ENCODE measurements at places on chromosomes 12 and 14.
A peak's percentile ranks its signal among the peaks of the same experiment; 100 is the strongest.

DNA sequence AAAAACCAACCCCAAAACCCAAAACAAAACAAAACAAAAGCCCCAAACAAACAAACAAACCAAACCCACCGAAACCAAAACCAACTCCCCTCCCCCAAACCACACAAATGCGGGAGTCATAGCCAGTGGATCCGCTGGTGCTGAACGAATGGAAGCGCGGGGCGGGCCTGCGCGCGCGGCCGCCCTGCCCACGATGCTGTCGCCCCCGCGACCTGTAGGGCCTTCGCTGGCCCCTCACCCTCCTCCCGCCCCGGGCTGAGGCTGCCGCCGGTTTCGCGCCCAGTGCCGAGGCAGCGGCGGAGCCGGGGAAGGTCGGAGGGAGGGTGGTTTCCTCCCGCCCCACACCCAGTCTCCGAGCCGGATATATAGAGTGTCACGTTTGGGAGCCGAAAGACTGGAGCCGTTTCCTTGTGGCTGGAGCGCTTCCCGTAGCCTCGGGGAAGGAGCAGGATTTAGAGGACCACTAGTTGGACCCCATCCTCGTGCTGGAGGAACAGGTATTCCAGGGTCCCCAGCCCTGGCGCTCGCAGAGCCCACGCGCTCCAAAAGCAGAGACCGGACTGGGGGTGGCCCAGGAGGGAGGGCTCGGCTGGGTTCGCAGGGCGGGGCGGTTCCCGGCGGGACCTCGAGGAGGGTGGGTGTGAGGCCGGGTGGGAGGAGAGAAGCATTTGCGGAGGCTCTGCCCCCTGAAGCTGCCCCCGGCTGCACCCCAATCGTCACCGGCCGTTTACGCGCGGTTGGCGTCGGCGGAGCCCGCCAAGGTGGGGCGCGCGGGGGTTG lies at the start of gene FAR2:
TSS of gene FAR2 (plus strand) at position 368 of the 780 bp plus-strand sequence. CDS start 121,172 bp downstream, outside the sequence.
- DNase-seq, result peak; percentile 64

DNA sequence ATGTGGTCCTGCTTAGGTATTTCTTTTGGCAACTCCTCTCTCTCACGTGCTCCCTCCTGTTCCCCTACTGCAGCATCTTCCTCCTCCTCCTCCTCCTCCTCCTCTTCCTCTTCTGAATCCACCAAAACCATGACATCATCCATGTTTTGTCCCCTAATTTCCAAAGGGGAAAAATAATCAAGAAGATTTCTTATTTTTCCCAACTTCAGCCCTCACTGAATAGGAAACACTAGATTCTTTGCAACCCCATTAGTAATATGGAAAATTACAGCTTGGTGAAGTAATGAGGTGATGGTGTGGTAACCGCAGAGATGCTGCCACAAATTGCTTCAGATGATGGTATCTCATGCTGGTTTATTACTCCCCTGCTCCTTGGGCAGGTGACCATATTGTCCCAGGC lies 7.5 kb upstream of the WSB2 start:
- DNase-seq, result no peak

DNA sequence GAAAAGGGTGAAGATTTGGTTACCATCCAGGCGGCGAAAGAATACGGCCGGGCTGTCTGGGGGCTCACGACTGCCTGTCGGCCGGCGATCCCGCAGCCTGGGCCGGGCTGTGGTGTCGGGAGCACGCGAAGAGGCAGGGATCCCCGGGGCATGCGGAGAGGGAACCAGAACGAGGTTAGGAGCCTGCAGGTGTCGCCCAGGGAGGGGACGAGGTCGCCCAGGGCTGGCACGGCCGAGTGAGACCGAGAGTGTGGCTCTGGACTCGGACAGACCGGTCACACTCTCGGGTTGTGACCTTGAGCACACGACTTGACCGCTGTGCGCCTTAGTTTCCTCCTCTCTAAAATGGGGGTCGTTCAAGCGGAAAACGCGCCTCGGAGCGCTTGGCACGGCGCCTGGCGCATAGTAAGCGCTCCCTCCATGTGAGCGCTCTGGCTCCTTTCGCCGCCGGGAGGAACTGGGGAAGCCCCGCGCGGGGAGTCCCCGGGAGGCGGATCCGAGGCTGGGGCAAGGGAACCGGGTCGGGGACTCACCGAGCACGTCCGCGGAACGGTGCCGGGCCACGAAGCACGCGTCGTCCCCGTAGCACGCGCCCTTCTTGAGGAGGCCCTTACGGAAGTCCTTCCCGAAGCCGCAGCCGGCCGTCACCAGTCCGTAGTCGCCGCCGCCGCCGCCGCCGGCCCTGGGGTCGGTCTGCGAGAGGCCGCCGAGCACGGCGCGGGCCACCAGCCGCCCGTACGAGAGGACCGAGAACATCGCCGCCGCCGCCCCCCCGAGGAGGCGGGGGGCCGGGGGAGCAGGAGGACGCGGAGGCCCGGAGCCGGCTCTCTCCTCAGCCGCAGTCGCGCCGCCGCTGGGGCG lies 612 bp downstream of the PPTC7 start:
- DNase-seq, result peak; percentile 71

DNA sequence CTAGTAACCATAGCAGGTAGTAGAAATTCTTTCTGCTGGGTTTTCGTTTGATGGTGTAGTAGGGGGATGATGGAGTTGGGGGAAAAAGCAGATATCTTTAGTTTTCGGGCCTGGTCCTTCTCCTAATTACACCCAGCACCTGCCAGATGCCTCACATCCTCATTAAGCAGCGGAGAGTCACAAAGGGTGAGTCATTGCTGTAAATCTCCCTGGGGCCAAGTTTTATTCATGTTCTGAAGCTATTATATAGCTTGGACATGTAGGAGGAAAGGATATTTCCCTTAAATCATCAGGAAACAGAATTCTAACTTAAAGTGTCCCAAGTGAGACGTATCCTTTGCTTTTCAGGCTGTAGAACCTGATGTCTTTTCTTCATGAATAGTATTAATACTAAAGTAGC lies 4.9 kb upstream of the NECAP1 start:
- DNase-seq, result no peak
